Effector CD4-positive, alpha-beta T cell (primary cell): ENCODE measurements at places on chromosomes 1 and 21.

DNA sequence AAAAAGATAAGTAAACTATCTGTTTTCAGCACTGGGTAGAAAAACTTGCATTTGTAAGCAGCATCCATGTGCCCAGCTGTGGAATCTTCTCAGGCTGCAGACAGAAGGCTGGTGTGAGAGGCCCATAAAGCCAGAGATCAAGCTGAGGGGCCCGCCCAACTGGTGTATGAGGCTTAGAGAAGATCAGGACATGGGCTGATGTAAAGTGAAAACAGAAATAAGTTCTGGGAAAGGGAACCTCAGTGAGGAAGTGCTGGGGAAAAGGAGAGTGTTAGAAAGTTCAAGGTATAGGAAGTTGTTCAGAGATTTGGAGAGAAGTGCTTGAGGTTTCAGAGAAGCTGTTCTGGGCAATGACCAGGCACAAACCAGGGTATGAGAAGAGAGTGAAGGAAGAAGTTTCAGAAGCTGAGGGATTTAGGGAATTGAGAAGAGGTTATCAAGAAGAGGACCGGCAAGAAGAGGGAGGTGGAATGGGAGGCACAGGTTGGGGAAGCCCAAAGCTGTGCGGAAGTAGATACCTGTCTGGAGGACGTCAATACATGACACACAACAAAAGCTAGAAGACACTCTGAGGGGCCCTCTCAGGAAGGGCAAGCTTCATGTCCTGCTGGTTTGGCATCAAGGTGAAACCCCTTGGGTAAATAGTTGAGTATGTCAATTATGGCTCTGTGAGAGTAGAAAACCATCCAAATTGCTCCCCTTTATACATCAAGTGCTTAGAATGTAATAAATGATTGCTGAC lies 2.7 kb upstream of the CD5L start:
- no peak for DNase-seq

DNA sequence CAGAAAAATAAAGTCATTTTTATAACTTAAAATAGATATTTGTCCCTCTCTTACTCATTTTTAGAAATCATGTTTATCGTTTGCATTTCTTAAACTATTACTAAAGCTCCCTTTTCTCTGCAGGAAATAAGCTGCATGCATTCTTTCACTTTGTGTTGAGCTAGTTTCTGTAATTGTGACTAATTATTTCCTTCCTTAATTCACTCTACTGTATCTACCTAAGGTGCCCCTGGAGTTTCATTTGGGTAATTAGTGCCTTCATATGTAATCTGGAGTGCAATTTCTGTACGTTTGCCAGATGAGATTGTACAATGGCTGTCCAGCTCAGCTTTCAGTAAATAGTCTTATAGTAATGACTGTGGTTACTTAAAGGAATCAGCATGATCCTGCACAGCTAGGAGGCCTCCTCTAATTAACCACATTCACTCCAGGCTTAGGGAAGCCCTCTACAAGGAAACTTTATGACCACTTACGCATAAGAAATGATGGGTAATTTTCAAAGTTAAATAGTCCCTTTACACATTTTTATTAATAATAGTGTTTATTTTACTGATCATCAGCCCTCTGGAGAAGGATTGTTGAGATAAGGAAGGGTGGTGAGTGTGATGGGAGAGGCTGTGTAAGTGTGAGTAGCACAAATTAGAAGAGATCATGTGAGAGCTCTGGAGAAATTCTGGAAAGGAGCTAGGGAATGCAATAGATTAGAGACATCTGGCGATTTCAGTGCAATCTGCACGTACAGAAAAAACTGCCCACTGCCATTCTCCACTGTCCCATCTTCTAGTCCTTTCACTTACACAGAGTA lies 86.8 kb downstream of the LRRC8C start:
- no peak for DNase-seq

DNA sequence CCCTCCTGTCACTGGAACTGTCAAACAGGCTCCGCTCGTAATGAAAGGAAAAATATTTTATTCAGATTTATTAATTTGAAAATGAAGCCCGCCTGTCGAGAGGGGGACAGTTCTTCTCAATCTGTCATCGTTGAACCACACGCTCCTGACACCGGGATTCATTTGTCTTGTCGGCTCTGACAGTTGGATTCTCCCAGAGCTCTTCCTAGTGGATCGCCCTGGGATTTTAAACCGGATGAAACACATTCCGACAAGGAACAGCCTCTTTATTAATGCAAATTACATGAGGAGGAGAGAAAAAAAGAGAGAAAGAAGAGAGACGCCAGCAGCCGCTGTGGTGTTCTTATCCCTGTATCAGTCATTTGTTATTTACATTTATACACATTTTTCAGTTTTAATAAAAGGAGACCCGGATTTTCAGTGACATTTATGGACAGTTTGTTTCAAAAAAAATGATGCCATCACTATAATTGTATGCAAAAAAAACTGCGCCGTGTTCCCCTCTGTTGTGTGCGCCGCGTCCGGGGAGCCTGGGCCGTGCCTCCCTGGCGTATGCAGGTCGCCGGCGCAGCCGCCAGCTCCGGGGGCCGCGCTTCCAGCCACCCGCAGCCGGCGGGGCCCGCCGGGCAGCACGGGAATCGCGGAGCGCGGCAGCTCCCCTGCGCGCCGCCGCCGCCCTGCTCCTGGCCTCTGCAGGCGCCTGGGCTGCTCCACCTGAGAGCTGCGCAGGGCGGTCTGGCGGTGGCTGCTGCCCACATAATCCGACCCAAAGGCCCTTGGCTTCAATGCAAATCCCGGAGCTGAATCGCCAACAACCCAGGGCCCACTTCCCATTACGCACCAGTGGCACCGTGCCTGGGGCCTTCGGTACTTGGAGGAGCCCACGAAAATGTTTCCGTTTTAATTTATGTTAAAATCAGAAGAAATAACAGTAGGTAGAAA lies 237.9 kb upstream of the PBX1 start:
- DNase-seq, result no peak

- no peak for DNase-seq
Observed at GRCh38 chr1:199279872-199280645, 641.2 kb downstream of the PTPRC start.

DNA sequence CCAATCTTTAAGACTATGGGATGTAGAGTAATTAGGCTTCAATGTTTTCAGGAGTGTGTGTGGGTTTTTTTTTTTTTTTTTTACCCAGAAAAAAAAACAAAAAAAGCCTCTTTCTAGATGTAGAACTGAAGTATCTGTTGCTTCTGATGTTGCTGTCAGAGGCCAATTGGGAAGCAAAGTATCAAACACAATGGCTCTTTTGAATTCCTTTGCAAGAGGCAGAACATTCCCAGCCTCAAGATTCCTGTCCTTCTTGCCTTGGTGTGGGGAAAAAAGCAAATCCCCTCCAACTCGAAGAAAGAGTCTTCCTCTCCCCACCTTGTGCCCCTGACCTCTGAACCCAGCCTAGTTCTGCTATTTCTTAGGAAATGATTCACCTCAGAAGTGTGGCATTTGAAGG lies 55.4 kb upstream of the LMO4 start:
- no peak for DNase-seq

GRCh38 chr1:93669369-93669768 lies 12.3 kb downstream of the BCAR3 start:
- DNase-seq, result no peak

- no peak for DNase-seq
Observed at GRCh38 chr1:183272390-183272848, 86.4 kb downstream of the LAMC2 start.

- DNase-seq, result no peak
Observed at GRCh38 chr1:65319141-65319540, 9.8 kb downstream of the DNAJC6 start.

- no peak for DNase-seq
Observed at GRCh38 chr21:31543191-31543590, 116.3 kb upstream of the SOD1 start.

GRCh38 chr1:43817304-43817939 lies 110.1 kb downstream of the ST3GAL3 start:
- DNase-seq, result no peak

- no peak for DNase-seq
Observed at GRCh38 chr1:160309571-160309970, 24.6 kb upstream of the PEX19 start.

GRCh38 chr1:192225266-192225665 lies 67.0 kb downstream of the RGS18 start:
- no peak for DNase-seq

- DNase-seq, result no peak
Observed at GRCh38 chr1:114901814-114902213, 47.2 kb downstream of the SYCP1 start.

- no peak for DNase-seq
Observed at GRCh38 chr1:244914761-244915160, 50.4 kb upstream of the HNRNPU start.

- DNase-seq, result no peak
Observed at GRCh38 chr1:10252508-10252907, 42.1 kb downstream of the KIF1B start.

DNA sequence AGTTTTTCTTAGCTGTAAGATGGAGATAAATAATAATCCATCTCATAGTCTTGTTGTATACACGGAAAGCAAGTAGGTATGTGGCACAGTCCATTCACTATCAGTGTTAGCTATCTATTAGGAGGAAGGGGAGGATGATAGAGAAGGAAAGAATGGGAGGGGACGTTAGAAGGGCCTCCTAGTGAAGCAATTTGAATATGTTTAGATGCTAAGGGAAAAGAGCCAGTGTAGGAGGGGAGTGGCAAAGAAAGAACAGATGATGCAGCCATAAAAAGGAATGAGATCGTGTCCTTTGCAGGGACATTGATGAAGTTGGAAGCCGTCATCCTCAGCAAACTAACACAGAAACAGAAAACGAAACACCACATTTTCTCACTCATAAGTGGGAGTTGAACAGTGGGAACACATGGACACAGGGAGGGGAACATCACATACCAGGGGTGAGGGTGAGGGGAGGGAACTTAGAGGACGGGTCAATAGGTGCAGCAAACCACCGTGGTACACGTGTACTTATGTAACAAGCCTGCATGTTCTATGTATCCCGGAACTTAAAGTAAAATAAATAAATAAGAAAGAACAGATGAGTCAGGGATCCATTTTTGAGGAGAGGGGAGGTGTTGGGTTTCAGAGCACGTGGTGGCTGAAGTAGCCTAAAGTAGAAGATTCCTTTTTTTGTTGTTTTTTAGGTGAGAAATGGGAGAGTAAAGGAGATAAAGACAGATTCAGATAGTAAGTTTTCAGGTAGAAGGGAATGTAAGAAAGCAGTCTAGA lies 124.1 kb downstream of the POU2F1 start:
- no peak for DNase-seq

DNA sequence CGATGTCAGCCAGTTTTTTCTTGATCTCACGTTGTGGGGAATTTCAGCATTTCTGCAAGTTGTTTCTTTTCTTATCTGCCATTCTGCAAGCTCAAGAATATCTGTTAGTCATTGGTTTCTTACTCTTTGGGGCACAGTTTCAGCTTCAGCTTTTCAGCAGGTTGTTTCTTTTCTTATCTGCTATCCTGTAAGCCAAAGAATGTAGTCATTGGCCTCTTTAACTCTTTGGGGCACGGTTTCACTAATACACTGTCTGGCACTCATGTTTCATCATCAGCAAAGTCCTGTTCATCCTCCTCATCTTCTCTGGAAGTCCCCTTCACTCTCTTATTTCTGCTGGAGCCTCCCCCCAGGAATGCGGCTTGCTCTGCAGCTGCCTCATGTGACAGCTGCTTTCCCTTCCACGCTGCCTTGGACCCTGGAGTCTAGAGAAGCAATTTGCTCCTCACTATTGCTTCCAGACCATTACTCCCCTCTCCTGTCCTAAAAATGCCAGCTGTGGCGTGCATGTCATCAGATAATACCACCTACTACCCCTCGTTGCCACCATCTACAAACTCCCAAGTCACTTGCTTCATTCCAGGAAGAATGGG lies 67.0 kb upstream of the CACNA1E start:
- no peak for DNase-seq

- DNase-seq, result no peak
Observed at GRCh38 chr1:21311016-21311415, 20.8 kb upstream of the ECE1 start.

- DNase-seq, result no peak
Observed at GRCh38 chr1:67688526-67689219, 3.7 kb downstream of the GADD45A start.

- no peak for DNase-seq
Observed at GRCh38 chr1:115330480-115331013, 7.5 kb downstream of the NGF start.

GRCh38 chr21:35399706-35400105 lies 350.6 kb upstream of the RUNX1 start:
- no peak for DNase-seq

DNA sequence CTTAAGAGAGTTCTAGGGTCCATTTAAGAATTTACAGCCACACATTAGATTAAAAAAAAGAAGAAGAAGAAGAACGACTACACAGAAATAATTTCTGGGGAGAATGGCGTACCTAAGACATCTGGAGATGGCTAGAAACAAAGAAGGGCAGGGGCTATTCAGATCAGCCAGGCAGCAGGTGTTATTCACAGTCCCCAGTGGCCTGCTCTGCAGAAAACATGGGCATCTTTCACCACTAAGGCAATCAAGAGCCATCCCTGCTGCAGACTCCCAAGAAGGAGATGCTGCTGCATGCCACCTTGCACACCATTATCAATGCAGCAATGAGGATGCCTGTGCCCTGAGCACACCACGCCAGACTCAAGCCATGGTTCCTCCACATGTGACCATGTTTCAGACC lies 7.9 kb upstream of the FCRL2 start:
- no peak for DNase-seq

- no peak for DNase-seq
Observed at GRCh38 chr1:78437396-78437795, 53.4 kb upstream of the PTGFR start.

DNA sequence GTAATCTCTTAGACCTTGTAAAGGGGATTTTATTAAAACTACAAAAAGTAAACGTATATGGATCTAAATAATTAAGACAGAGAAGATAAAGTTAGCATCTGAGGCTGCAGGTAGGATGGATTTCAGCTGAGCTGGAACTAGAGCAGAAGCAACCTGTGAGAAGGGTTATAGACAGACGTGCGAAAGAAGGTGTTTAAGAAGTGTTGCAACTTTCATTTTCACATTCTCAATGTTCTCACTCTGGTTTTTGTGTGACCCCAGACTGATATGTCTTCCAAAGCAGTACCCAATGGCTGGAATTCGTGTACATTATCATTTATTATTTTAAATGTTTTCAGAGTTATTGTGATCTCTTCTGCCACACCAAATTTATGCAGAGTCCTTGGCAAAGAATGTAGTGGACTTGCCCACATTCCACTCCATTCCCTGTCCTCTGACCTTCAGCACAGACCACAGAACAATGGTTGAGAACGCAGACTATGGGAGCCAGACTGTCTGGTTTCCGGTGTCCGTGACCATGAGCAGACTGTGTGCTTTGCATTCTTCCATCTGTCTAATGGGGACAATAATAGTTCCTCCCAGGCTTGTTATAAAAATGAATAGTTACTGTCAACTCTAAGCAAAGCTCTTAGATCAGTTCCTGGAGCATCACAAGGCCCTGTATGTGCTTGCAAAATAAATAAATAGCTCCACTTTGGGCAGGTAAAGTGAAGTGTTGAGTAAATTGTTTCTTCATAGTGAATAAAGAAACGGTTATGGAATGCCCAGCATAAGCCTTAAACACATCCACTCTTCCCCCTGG lies 140.6 kb upstream of the SAMSN1 start:
- no peak for DNase-seq

DNA sequence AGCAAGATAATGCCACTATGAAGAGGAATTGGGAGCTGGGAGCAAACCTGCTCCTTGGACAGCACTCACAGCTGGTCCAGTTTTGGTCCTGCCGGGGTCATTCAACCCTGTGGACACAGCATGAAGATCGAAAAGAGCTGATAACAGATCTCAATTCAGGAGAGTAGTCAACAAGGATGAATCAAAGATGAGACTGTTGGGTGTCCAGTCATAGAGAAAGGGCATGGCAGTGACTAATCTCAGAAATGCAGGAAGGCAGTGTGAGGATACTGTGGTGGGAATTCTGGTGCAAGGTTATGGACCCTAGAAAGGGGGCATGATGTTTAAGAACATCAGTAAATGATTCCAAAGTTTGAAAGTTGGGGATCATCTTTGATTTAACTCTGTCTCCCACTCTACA lies 261.4 kb upstream of the ZP4 start:
- no peak for DNase-seq
